ENCODE measurements at places on chromosomes 3 and 15. TPM values are rescaled to one million over a fixed set of nuclear protein-coding genes. Genes with fewer than 3 reads are reported as not detected.

Gene GRM2
- total RNA-seq: 1.6 TPM

Gene ERC2
- not detected for total RNA-seq

Gene GUCA1C
- not detected for total RNA-seq

Gene RBP2
- total RNA-seq: not detected

Gene PRTG
- total RNA-seq: 5.8 TPM

Gene ACTR8
- total RNA-seq: 22.7 TPM

Gene FRMD5
- total RNA-seq: 0.81 TPM

Gene ADAMTS7
- total RNA-seq: 16.8 TPM

Gene LMOD3
- total RNA-seq: not detected

Gene SLC25A38
- total RNA-seq: 41.5 TPM

Gene SPINK8
- not detected for total RNA-seq

Gene MAPK6
- 44.4 TPM for total RNA-seq

Gene SCG3
- not detected for total RNA-seq

Gene CFAP161
- not detected for total RNA-seq

Gene RFX7
- total RNA-seq: 7.5 TPM

Gene SI
- not detected for total RNA-seq

Gene TM4SF18
- 0.36 TPM for total RNA-seq

Gene P2RY1
- total RNA-seq: 3.6 TPM

Gene LMCD1
- 81.0 TPM for total RNA-seq

Data from cardiac atrium fibroblast (primary cell).